ENCODE measurements at places on chromosomes 6 and 20. TPM values are rescaled to one million over a fixed set of nuclear protein-coding genes. Genes with fewer than 3 reads are reported as not detected.
A peak's percentile ranks its signal among the peaks of the same experiment; 100 is the strongest.

DNA sequence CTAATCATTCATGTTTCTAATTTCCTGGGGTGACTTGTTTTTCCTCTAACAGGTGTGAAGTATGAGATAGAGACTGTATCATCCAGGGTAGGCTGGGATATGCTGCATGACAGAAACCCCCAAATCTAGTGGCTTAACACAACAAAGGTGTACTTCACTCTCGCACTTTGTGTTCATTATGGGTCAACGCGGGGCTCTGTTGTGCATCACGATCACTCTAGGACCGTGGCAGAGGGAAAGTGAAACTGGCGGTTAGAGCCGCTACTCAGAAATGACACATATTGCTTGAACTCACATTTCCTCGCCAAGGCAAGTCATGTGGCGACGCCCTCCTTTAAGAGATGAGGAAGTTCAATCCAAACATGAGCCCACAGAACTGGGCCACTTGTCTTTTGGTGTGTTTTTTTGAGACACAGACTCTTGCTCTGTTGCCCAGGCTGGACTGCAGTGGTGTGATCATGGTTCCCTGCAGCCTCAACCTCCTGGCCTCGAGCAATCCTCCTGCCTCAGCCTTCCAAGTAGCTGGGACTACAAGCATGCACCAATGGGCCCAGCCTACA, 41.3 kb downstream of the PCNA start:
- peak overlapping the region; percentile 58 for H3K4me3 ChIP-seq
- peak; percentile 90 for DNase-seq
- no peaks in the 10 kb centered on the region for H3K36me3 ChIP-seq

GRCh38 chr6:148711833-148712654, 34.8 kb upstream of the UST start:
- H3K36me3 ChIP-seq, result peaks cover 1% of the 10 kb centered on the region
- H3K27ac ChIP-seq, result no peak overlapping the region
- peaks cover 2% of the 10 kb centered on the region for H3K27me3 ChIP-seq
- DNase-seq, result no peak
- H3K4me3 ChIP-seq, result no peak overlapping the region

DNA sequence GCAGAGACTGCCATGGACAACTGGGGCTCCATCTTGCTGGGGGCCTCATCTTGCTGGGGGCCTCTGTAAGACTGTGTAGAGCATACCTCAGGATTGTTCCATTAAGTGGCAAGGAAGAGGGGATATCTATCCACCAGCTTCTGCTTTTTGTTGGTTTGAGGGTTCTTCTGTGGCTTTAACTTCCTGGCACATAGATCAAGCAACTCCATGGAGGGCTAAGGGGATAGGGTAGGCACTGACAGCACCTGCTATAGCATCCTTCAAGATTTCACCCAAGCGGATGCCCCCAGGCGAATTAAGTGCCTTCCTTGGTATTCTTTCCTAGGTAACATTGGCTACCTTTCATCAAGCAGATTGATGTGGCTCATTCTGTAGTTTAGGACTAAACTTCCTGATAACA, 3.8 kb upstream of the LRRN4 start:
- no peak overlapping the region for H3K4me3 ChIP-seq
- H3K4me1 ChIP-seq, result no peaks in the 10 kb centered on the region
- H3K27ac ChIP-seq, result no peak overlapping the region

- DNase-seq, result no peak
- no peaks in the 10 kb centered on the region for H3K4me1 ChIP-seq
- no peaks in the 10 kb centered on the region for H3K36me3 ChIP-seq
- H3K27me3 ChIP-seq, result peaks cover 15% of the 10 kb centered on the region
- no peak overlapping the region for H3K4me3 ChIP-seq
- no peak overlapping the region for H3K27ac ChIP-seq
These were observed 12.2 kb upstream of the PTGIS start for GRCh38 chr20:49579874-49580812.

- H3K4me1 ChIP-seq, result peaks cover 26% of the 10 kb centered on the region
- H3K27ac ChIP-seq, result no peak overlapping the region
- no peak for DNase-seq
- H3K36me3 ChIP-seq, result peaks cover 28% of the 10 kb centered on the region
These were observed 48.6 kb downstream of the CDKAL1 start for GRCh38 chr6:20582586-20583443.

DNA sequence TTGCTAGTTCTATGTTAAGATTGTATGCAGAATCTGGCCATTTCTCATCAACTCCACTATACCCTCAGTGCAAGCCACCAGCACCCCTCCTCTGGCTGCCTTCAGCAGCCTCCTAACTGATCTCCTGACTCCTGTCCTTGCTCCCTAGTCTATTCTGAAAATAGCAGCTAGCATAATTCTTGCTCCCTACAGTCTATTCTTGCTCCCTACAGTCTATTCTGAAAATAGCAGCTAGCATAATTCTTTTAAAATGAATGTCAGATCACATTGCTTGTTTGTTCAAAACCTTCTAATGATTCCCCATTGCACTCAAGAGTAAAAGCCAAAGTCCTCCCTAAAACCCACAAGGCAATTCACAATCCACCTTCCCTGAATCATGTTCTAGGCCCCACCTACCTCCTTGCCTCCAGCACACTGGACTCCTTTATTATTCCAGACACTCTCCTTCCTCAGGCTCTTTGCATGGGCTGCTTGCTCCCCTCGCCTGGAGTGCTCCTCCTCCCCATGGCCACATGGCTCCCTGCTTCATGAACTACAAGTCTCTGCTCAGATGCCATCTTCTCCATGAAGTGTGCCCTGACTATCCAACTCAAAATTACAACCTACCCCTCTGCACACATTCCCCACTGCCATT, 164.2 kb upstream of the TNFAIP3 start:
- no peak overlapping the region for H3K27ac ChIP-seq
- no peak overlapping the region for H3K4me3 ChIP-seq
- H3K27me3 ChIP-seq, result peaks cover 5% of the 10 kb centered on the region
- H3K36me3 ChIP-seq, result no peaks in the 10 kb centered on the region

GRCh38 chr6:113047148-113047547, 700.0 kb downstream of the RFPL4B start:
- no peaks in the 10 kb centered on the region for H3K4me1 ChIP-seq
- no peak overlapping the region for H3K27ac ChIP-seq
- H3K36me3 ChIP-seq, result no peaks in the 10 kb centered on the region

DNA sequence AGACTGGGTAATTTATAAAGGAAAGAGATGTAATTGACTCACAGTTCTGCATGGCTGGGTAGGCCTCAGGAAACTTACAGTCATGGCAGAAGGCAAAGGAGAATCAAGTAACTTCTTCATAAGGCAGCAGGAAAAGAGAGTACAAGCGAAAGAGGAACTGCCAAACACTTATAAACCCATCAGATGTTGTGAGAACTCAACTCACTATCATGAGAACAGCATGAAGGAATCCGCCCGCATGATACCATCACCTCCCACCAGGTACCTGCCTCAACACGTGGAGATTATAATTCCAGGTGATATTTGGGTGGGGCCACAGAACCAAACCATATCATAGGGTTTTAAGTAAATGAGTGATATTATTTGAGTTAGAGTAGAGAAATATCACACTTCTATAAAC, 189.3 kb downstream of the TSHZ2 start:
- H3K4me1 ChIP-seq, result peaks cover 35% of the 10 kb centered on the region
- no peaks in the 10 kb centered on the region for H3K27me3 ChIP-seq
- peak overlapping the region; percentile 61 for H3K27ac ChIP-seq
- H3K36me3 ChIP-seq, result peaks cover 24% of the 10 kb centered on the region
- no peak overlapping the region for H3K4me3 ChIP-seq

The GMPR gene
- total RNA-seq, result 1.4 TPM

The DLGAP4 gene
- 19.0 TPM for total RNA-seq

GRCh38 chr20:60968853-60969720, 283.0 kb upstream of the CDH4 start:
- no peaks in the 10 kb centered on the region for H3K4me1 ChIP-seq
- H3K27ac ChIP-seq, result no peak overlapping the region

GRCh38 chr6:169720207-169720855, 4.0 kb downstream of the PHF10 start:
- H3K4me3 ChIP-seq, result no peak overlapping the region
- peak overlapping the region; percentile 64 for H3K27ac ChIP-seq
- peaks cover 30% of the 10 kb centered on the region for H3K4me1 ChIP-seq
- DNase-seq, result no peak

The BMP7 gene
- total RNA-seq, result 0.41 TPM

DNA sequence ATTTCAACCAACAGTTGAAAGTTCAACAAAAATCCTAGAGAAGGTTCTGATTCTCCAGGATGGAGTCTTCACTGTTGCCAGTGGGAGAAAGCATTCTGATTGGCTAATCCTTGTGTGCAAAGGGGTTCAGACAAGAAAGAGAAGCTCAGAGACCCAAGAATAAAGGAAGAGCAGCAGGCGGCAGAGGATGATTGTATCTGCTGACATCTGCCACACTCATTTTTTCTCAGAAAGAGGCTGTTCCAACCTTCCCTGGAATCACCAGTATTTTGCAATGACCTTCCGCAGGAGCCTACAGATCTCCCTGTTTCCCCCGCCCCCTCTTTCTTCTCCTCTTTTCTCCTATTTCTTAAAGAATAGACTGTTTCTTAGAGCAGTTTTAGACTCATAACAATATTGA, 376.7 kb downstream of the CDH26 start:
- no peaks in the 10 kb centered on the region for H3K36me3 ChIP-seq
- H3K27me3 ChIP-seq, result peaks cover 3% of the 10 kb centered on the region
- DNase-seq, result no peak
- no peak overlapping the region for H3K27ac ChIP-seq
- no peaks in the 10 kb centered on the region for H3K4me1 ChIP-seq

DNA sequence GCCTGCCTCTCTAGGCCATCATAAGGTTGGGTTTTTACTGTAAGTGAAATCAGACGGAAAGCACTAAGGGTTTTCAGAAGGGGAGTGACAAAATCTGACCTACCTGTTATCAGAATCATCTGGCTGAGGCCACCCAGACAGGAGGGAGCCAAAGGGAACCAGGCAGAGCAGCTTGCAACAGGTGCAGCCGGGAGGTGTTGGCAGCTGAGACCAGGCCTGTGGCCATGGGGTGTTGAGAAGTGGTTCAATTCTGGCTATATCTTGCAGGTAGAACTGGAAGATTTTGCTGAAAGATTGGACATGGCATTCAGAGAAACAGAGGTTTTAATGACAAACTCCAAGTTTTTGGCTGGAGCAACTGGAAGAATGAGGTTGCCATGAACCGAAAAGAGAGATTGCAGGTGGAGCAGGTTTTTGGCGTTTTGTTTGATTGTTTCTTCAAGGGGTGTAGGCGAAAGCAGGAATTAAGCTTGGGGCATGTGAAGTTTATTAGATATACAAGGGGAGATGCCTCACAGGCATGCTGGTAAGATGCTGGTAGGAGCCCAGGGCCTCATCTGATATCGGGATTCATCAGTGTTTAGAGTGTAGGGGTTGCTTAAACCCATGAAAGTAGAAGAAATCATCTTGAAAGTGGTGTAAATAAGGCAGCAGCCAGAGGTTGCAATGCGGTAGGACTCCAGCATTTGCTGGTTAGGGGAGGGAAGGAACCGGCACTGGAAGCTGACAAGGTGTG, 35.1 kb upstream of the MAP3K4 start:
- H3K36me3 ChIP-seq, result no peaks in the 10 kb centered on the region
- H3K4me1 ChIP-seq, result no peaks in the 10 kb centered on the region
- no peak overlapping the region for H3K4me3 ChIP-seq
- peaks cover 29% of the 10 kb centered on the region for H3K27me3 ChIP-seq
- DNase-seq, result no peak

GRCh38 chr6:85361643-85362014, 88.3 kb upstream of the NT5E start:
- H3K4me1 ChIP-seq, result peaks cover 7% of the 10 kb centered on the region
- DNase-seq, result no peak
- H3K36me3 ChIP-seq, result no peaks in the 10 kb centered on the region
- H3K27me3 ChIP-seq, result peaks cover 6% of the 10 kb centered on the region
- H3K27ac ChIP-seq, result no peak overlapping the region

The BMP6 gene
- total RNA-seq, result 0.14 TPM

- H3K27me3 ChIP-seq, result no peaks in the 10 kb centered on the region
- no peak overlapping the region for H3K4me3 ChIP-seq
- no peaks in the 10 kb centered on the region for H3K36me3 ChIP-seq
- DNase-seq, result no peak
These were observed 57.6 kb downstream of the TENT5A start for GRCh38 chr6:81694855-81695254.

DNA sequence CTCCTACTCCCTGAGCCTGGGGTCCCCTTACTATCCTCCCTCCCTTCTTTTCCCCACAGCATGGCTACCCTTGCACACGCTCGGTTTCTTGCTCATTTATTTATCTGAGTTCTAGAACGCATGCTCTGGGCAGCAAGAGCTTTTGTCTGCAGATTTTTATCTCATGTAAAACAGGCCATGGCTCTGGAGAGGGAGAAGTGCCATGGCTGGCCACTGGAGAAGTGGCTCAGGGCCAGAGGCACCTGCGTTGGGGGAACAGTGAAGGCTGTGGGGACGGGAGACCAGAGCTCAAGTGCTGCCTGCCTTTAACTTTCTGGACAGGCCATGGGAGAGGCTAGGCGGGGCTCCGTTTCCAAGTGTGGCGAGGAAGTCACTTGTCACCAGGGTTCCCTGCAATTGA, 177.7 kb upstream of the SULF2 start:
- no peaks in the 10 kb centered on the region for H3K4me1 ChIP-seq
- H3K4me3 ChIP-seq, result no peak overlapping the region
- H3K27me3 ChIP-seq, result peaks cover 4% of the 10 kb centered on the region
- DNase-seq, result no peak

The STK38 gene
- total RNA-seq, result 24.0 TPM

DNA sequence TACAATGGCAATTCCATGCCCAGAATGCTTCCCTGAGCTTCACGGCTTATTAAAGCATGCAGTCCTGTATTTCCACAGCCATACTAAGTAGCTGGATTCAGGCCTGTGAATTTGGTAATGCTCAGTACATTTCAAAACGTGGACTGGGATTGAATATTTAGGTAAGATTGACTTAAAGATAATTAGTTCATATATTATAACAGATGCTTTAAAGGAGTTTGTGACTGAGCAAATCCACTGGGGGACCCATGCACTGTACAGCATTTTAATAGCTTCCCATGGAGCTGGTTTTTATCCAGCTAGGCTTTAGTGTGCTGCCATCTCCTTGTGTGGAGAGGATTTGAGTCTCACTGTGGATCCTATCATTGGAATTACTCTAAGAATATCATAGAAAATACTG, 420.9 kb upstream of the FLRT3 start:
- H3K4me3 ChIP-seq, result no peak overlapping the region
- DNase-seq, result no peak
- no peaks in the 10 kb centered on the region for H3K27me3 ChIP-seq
- H3K4me1 ChIP-seq, result no peaks in the 10 kb centered on the region
- H3K27ac ChIP-seq, result no peak overlapping the region

DNA sequence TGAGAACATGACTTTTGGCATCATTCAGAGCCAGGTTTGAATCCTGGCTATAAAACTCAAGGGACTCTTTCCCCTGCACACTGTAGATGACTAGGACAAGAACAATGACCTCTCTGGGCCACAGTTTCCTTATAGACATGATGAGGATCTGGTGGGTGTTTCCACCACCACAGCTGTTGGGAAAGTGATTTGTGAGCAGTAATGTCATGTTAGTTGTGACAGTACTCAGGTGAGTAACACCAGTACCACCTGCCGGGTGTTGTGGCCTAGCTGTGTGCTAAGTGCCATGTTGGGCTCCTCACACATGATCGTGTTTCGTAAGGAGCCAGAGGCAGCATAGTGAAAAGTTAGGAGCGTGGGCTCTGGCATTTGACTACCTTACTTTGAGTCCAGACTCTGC, 24.1 kb downstream of the HM13 start:
- H3K4me1 ChIP-seq, result peaks cover 18% of the 10 kb centered on the region
- H3K27me3 ChIP-seq, result no peaks in the 10 kb centered on the region
- no peak for DNase-seq

The CCN2 gene
- not detected for total RNA-seq

Measured in activated CD4-positive, alpha-beta T cell treated with anti-CD3 and anti-CD28 coated beads for 36 hours (primary cell).